ENCODE measurements at places on chromosomes 1 and 21. TPM values are rescaled to one million over a fixed set of nuclear protein-coding genes. Genes with fewer than 3 reads are reported as not detected.

DNA sequence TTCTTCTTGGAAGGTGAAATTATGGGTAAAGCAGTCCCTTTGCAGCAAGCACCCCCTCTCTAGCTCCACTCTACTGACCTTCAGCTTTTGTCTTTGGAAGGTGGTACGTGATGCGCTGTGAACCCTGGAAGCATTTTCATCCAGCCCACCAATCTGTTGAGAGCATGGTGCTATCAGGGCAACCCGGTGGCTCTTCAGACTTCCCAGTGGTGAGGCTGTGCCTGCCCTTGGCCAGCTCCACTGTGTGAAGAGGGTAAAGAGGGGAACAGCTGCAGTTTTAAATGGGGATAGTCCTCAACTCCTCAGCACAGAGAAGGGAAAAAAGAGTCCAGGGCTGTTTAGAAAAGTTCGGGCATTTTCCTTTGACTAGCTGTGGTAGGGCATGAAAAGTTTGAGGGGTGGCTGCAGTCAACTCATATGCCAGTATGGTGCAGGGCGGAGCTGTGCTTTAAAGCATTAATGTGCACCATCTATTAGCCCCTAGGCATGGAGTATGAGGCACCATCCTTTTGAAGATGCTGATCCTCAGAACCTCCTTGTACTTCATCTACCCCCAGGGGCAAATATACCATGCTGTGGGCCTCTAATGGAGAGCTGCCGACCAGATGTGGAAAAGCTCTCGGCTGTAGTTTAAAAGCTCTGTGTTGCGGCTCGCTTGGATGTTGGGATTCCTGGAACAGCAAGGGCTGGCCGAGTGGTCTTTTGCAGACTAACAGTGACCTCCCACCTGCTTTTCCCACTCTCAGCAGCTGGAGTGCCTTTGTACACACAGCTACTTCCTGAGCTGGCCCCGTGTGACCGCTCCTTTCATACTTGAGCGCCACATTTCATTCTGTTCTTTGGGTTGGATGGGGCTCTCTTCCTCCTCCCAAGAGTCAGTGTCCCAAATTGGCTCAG lies 123.0 kb downstream of the PEX14 start:
- no peak for DNase-seq

MRPL9 gene
- 44.6 TPM for total RNA-seq

DNA sequence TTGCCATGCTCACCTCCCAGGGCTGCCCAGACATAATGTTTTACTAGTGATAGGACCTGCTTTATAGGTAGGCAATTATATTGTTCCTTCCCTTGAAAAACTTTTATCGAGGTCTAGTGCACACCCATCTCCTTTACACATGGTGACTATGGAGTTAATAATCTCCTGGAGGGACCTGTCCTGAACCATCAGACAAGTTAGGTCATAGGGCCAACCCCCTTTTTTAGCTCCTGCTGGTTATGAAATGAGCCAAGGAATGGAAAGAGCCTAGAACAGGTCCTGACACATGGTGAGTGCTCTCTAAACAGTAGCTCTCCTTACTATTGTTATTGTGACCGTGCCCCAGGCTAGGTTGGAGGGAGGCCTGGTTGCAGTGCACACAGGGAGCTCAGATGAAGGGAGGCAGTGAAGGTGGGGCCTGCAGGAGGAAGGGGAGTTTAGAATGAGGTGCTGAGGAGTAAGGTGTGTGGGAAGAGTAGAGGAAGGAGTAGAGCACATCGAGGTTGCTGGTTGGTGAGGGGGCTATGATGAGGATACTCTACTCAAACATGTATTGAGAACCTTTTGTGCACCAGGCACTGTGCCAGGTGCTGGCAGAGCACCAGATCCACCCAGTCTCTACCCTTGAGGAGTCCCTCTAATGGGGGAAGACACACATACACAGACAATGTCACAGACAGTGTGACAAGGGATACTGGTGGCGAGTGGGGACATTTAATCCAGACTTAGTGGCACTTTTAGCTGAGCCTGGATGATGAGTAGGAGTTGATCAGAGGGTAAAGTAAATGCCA lies 14.1 kb upstream of the LMNA start:
- no peak for DNase-seq

KRTAP12-2 gene
- not detected for total RNA-seq

GRCh38 chr1:230827081-230827681 lies 41.1 kb downstream of the C1orf198 start:
- DNase-seq, result peak; percentile 37

AMY2A gene
- not detected for total RNA-seq

FAM72D gene
- 1.1 TPM for total RNA-seq

- no peak for DNase-seq
These were observed 80.2 kb upstream of the F3 start for GRCh38 chr1:94621802-94622201.

GRCh38 chr1:228271701-228272251 lies 63.9 kb downstream of the OBSCN start:
- no peak for DNase-seq

DNA sequence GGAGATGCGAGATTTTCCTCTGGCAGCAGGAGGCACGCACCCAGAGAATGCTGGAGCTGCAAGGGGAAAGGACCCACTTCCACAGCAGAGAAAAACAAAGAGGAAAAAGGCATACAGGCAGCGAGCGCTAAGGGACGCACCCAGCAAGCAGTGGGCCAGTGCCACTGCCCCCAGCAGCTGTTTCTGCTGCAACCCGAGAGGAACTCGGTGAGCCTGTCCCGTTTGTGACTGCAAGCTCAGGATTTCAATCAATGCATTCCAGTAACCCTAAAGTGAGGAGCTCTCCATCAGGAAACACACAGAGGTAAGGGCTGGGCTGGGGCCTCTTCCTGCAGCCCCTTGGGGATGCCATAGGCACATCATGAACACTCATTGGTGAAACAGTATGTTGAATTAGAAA lies 58.7 kb downstream of the ACP6 start:
- DNase-seq, result no peak

KCNQ4 gene
- 1.7 TPM for total RNA-seq

- no peak for DNase-seq
These were observed 2.5 kb downstream of the GPR3 start for GRCh38 chr1:27394925-27395324.

- no peak for DNase-seq
These were observed 3.1 kb downstream of the PANK4 start for GRCh38 chr1:2523191-2523890.

GRCh38 chr21:38477226-38477625 lies 21.1 kb downstream of the ERG start:
- no peak for DNase-seq

DHRS3 gene
- total RNA-seq, result 11.5 TPM

GRCh38 chr1:4598561-4598960 lies 55.8 kb upstream of the AJAP1 start:
- no peak for DNase-seq

C1orf94 gene
- total RNA-seq, result 0.31 TPM

DNA sequence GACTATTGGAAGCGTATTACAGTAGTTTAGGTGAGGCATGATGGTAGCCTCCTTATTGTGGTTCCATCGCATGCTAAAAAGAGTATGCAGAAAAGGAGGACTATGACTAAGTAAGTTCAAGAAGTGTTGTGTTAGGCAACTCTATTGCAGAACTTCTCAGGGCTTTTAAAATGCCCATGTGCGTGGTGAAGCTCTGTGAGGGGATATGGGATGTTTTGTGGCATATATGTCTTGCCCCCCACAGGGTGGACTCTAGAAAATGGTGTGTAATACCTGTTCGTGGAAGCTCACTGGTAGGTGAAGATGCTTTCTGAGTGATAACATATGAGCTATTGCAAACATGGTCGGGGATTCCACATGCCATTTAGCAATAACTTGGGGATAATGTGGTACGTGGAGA lies 31.7 kb downstream of the MAN1A2 start:
- DNase-seq, result no peak

SYTL1 gene
- total RNA-seq, result not detected

DNA sequence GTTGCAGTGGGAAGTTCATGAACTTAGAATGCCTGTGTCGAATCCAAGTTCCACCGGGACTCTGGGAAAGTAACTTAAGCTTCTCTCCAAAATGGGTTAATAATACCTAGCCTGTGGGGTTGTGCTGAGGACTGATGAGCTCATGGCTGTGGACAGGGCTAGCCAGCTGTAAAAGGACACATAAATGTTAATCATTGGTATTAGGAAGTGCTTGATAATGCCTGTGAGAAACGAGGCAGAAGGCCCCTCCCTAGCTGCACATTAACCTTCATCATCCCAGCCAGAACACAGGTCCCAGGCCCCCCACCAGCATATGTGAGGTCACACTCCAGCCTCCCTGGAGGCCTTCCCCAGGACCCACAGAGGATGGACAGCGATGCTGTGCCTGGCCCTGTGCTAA lies 789 bp upstream of the GJB4 start:
- no peak for DNase-seq
